ENCODE measurements at places on chromosomes 1 and 21.

DNA sequence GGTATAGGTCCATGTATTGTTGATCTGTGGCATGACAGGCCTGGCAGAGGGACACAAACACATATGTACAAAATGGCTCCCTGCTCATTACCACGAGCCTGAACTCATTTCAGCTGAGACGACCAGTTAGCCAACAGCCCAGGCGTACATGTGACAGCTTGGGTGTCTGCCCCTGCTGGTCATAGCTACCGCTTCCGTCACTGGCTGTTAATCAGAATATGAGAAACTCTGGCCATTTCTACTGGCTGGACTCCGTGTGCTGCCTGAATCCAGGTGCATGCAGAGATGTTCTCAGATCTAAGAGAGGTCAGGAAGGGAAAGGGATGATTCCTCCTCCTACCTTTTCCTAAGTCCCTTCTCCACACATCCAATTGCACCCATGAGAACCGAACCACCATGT, 144.5 kb downstream of the PBX1 start:
- DNase-seq = no peak

- no peak for DNase-seq
Measured at GRCh38 chr21:37155186-37155585, 82.1 kb downstream of the TTC3 start.

DNA sequence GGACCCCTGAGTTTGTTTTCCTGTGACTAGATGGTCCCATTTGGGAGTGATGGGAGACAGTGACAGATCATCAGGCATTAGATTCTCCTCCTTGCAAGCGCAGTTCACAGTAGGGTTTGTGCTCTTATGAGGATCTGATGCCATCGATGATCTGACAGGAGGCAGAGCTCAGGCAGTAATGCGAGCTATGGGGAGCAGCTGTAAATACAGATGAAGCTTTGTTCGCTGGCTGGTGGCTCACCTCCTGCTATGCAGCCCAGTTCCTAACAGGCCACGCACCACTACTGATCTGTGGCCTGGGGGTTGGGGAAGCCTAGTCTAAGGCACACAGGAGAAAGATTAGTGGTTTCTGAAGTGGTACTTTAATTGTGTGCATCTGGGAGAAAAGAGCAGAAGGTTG, 7.1 kb upstream of the PLPP3 start:
- DNase-seq = no peak

DNA sequence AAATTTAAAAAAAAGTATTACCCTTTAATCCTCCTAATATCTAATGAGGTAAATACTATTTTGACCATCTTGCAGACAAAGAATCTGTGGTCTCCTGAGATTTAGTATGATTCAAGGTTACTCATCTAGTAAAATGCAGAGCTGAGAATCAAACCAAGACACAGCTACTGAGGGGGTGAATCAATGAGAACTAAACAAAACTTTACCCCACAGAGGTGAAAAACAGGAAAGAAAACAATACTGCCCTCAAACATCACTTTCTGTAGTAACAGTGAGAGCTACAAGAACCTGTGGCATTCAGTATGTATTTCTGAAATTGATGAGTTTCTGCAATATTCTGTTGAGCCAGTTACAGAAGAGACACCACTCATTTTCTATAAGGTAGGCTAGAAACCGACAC, 85.1 kb downstream of the JAK1 start:
- DNase-seq = no peak

GRCh38 chr1:87942165-87942564, 613.5 kb downstream of the LMO4 start:
- DNase-seq = no peak

GRCh38 chr1:18045203-18045602, 62.4 kb upstream of the IGSF21 start:
- no peak for DNase-seq

GRCh38 chr1:85940656-85941306, 215.8 kb downstream of the COL24A1 start:
- no peak for DNase-seq

DNA sequence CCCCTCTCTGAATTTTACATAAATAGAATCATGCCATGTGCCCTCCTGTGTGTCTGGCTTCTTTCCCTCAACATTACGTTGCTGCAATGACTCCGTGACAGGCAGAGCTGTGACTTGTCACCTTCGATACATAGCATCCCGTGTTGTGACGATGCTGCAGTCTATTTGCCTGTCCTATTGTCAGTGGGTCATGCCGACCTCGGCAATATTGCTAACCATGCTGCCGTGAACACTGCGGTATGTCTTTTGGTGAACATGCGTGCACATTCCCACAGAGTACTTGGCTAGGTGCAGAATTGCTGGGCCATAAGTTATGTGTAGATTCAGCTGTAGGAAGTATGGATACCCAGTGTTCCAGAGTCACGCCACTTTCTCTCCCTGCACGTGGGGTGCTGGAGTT, 36.3 kb upstream of the TTC34 start:
- no peak for DNase-seq

DNA sequence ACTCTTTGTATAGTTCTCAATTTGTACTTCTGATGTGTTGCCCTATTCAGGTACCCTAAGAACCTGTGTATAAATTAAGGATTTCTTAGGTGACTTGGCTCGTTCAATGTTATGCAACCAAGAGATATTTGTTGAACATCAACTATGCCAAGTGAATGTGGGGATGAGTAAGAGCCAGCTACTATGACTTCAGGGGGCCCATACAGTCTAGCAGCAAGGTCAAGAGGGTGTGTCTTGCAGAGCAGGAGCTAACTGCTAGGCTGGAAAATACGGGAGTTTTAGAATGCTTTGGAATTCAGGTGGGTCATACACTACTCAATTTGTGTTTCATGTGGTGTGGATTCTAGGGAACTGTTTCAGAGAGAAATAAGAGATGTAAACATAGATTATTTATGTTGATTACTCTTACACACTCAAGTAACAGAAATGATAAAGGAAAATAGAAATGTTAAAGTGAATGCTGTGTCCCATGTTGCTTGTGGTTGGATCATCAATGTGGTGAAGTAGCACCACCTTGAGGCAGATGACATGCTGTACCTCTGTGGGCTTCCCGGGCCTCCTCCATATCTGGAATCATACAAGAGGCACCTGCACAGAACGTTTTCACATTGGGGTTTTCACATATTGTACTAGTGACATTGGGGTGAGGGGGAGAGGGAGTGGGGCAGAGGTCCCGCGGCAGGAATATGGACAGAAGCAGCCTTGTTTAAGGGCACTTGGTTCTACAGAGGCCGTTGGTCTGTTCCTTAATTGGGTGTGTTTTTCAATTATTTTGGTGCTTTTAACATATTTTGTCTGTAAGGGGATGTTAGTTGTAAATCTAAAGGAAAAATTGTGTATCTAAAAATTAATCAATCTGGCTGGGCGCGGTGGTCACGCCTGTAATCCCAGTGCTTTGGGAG, 12.4 kb downstream of the ARPC5 start:
- peak; percentile 44 for DNase-seq

DNA sequence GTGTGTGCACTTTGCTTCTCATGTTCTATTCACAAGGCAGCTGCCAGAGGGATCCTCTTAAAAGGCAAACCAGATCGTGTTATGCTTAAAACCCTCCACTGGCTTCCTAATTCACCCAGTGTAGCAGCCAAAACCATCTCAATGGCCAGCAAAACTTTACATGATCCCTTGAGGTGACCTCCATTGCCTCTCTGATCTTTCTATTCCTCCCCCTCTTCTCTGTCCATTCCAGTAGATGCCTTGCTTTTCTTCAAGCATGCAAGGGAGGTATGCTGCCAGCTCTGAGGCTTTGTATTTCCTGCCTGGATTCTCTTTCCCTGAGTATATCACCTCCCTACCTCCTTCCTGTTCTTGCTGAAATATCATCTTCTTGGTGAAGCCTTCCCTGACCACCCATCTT, 93.2 kb upstream of the KCNK2 start:
- no peak for DNase-seq

DNA sequence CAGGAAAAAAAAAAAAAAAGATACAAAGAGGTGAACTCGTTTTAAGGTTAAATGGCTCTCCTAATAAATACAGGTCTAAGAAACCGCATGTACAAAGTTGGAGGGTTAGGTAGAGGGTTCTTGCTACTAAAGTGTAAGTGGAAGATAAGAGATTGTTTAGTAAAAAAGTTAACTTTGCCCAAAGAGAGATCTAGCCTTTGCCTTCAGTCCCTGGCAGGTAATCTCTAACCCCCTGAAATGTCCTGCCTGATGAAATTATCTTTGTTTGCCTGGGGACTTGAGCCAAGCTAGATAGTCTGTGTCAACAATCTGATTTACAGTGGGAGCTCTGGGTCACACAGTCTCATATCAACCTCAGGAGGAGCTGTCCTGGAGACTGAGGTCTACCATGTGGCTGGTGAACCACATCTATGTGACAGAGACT, 57.6 kb downstream of the TRIM33 start:
- DNase-seq = no peak

- no peak for DNase-seq
Measured at GRCh38 chr1:84634536-84635205, 55.6 kb downstream of the SSX2IP start.

DNA sequence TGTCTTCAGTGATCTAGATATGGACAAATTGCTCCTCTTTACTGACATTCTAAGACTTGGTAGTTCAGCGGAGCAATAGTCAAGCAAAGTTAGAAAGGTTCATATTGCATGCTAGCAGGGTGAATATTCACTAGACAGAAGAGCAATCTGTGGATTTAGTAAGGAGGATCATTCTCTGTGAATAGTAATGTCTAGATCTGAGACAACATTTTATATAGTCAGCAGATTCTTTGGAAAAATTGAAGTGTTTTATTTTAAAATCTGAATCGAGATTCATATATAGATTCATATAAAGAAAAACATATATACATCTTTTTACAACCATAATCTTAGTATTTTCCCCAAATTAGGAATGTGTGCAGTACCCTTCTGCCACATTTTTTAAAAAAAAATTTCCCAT, 274.5 kb upstream of the BRINP3 start:
- no peak for DNase-seq

GRCh38 chr1:117098287-117098890, 23.2 kb downstream of the TRIM45 start:
- DNase-seq = no peak

DNA sequence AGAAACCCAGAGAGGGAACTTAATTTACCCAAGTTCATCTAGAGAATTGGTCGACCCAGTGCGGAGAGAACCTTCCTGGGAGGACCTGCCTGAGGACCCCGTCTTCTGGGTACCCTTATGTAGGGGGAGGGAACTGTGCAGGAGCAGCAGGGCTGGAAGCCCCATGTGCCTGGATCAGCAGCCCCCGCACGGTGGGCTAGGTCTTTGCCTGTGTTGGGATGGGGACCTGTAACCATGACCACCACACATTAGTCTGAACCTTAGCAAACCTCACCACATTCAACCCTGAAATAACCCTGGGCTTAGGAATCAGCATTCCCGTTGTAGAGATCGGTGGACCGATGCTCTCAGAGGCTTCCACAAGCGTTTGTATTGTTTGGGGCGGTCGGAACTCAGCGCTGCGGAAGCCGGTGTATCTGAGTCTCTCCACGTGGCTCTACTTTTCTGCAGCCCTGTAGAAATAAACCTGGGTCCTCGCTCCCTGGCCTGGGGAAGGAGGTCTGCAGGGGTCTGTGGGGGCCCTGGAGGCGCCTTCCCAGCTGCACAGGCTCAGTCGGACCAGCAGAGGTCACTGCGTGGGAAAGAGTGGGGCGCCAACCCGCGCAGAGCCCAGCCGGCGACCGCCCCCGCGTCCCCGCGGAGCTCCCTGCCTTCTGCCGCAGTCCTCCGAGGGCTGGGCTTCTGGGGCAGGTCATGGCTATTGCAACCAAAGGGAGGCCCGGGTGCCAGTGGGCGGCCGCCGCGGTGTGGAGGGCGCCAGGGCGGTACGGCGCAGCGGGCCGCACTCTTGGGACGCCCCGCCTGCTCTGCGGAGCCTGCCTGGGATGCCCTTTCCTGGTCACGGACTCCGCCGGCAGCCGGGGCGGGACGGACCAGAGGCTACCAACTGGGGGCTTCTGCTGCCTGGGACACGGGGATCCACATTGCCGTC, 36.2 kb upstream of the KCNA10 start:
- DNase-seq = peak; percentile 44

DNA sequence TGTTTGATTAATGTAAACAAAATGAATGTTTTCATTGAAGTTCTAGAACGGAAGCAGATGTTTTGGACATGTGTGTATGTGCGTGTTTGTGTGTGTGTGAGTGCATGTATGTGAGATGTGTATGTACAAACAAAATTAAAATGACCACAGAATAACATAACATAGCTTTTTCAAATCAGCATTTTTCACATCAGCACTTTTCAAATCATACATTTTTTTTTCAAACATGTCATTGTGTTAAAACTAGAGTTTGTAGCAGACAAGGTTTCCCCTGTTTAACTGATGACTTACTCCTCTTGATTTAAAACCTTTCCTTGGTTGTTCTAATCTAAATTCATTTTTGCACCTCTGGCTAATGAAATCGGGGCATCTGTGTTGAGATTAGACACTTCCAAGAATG, 35.6 kb upstream of the ZNHIT6 start:
- DNase-seq = no peak

DNA sequence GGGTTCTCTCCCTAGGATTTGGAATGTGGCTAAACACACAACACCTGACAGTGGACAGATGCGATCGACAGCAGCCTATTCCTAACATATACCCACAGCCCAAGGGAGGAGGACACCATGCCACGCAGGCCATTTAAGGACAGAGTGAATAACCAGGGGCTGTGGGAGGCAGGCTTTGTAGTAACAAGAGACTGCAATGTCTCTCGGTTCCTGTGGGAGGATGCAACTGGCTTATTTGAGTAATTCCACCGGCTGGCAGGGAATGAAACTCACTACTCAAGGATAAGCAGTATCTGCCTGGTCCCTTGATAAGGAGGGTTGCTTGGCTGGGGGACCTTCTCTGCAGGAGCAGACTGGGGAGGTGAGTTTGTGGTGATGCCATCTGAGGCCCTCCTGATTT, 109.6 kb downstream of the PCP4 start:
- DNase-seq = no peak

DNA sequence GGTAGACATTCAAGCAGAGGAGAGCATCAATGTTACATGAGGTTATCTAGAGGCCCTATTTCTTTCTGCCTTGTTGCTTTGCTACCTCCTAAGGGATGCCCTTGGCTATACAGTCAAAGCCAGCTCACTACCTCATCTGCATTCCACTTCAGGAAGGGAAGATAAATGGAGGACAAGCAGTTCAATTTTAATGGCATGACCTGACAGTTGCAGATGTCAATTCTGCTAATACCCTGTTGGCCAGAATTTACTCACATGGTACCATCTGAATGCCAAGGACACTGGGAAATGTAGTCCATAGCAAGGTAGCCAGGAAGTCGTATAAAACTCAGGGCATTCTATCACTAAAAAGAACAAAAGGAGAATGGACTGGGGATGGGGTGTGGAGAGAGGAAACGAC, 31.5 kb downstream of the PALMD start:
- no peak for DNase-seq

- no peak for DNase-seq
Measured at GRCh38 chr1:84709131-84709530, 18.9 kb upstream of the SSX2IP start.

GRCh38 chr1:195789321-195789720, 818.9 kb downstream of the KCNT2 start:
- DNase-seq = no peak

- no peak for DNase-seq
Measured at GRCh38 chr1:58818075-58818474, 34.2 kb upstream of the JUN start.

Data from DMS 273 treated with DMSO at 0.1 percent for 48 hours (cell line).